ENCODE measurements at places on chromosomes 1 and 21.

DNA sequence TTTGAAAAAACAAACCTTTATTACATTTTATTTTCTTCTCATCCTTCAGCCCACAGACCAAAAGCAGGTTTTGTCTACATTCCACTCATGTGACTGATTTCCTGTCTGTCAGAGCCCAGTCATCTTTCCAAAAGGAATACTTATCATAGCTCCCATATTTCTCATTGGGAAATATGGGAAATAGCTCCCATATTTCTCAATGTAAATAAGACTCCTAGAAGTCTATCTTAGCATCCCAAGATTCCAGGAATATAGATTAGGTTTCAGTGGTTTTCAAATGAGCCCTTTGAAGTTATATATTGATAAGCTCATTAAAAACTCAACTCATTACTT lies 19.1 kb upstream of the NRDC start:
- DNase-seq = no peak

- peak; percentile 59 for DNase-seq
Observed at GRCh38 chr1:6391951-6392808, 1.4 kb downstream of the ACOT7 start.

GRCh38 chr1:71780681-71781080 lies 501.7 kb downstream of the NEGR1 start:
- no peak for DNase-seq

GRCh38 chr1:230334447-230334837 lies 91.7 kb downstream of the PGBD5 start:
- DNase-seq = no peak

- peak; percentile 53 for DNase-seq
Observed at GRCh38 chr1:53585129-53585528, 125.9 kb downstream of the DMRTB1 start.
